ENCODE measurements at places on chromosomes 16 and 17.

DNA sequence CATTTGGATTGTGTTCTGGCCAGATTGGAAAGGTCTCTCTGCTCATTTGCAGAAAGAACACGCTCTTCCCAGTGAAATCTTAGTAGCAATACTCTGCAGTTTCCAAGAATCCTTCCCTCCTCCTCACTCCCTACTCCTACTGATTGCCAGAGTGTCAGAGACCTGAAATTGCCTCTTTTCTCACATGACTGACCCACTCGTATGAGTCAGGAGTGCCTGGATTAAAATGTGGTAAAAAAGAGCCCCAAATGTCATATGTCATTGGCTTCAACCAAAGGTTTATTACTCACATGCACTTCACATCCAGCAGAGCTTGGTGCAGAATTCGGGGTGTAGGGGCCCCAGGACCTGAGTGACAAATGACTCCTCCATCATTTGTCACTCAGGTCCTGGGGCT is 39.7 kb upstream of the IRX3 start:
- H3K27me3 ChIP-seq: peaks cover 10% of the 10 kb centered on the region
- no peak for DNase-seq
- H3K4me3 ChIP-seq: no peak overlapping the region

- no peak overlapping the region for H3K4me3 ChIP-seq
- H3K36me3 ChIP-seq: no peaks in the 10 kb centered on the region
- no peak for DNase-seq
- H3K27me3 ChIP-seq: no peaks in the 10 kb centered on the region
Measured at GRCh38 chr16:31229501-31229900, 12.6 kb upstream of the PYDC1 start.

DNA sequence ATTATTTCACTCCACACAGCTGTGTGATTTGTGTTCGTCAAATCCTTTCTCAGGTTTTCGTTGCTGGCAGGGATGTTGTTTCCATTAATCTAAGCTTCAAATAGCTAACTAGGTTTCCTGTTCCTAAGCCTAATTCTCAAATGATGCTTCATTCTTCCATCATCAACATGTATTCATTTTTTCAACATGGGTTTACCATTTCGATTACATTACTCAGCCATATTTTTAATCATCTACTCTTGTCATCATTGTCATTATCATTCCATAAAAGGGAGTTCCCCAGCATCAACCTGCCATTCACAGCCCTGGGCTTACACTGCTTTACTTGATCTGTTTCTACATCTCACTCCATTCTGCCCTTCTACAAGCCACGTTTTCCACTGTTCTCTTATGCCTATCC is 33.3 kb upstream of the ANKFN1 start:
- no peaks in the 10 kb centered on the region for H3K27me3 ChIP-seq
- no peak overlapping the region for H3K4me3 ChIP-seq

DNA sequence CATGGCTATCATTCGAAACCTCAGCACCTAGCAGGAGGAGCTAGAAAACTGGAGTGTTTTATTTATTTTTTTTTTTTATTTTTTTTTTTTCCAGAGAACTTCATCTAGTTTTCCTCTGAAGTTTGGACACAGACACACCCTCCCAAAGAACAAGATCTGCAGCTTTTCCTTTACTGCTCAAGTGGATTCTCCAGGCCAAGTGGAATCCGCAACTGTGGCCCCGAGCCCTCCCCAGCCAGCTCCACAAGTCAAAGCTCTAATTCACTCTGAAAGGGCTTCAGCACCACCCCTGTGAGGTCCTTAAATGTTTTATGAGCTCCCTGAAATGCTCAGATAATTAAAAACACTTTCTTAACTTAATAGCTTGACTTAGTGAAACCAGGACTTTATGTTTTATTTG is 332.1 kb upstream of the DYNLRB2 start:
- no peak overlapping the region for H3K4me3 ChIP-seq
- peaks cover 31% of the 10 kb centered on the region for H3K27me3 ChIP-seq
- H3K4me1 ChIP-seq: no peaks in the 10 kb centered on the region
- no peak overlapping the region for H3K27ac ChIP-seq

DNA sequence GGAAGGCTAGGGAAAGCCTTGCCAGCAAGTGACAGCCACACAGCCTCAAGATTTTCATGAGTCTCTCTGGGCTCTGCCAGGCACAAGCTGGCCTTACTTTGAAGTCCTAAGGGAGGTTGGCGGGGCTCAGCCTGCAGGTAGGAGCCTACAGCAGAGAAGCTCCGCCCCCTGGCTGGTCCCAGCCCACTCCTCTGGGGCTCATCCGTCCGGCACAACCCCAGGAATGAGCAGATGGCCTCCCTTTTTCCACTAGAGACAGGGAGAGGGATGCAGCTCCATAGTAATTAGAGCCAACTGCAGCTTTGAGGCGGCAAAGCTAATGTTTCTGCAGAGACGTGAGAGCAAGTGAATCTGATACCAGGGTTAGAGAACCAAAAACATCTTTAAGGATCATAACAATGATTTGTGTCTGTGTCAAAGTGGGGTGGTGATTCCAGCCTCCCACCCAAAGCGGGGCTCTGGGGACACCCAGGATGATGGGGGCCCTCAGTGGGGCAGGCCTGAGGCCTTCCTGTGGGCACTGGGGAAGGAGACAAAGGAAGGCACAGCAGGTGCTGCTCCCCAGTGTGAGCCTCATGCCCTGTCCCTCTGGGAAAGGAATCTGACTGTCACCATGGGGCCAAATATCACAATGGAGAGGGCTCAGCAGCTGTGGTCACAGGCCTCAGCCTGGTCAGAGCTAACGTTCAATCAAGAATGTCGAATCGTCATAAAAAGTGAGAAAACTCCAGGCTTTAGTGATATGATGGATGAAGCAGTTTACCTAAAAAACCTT is 61.5 kb downstream of the RBFOX3 start:
- no peak overlapping the region for H3K27ac ChIP-seq
- no peak for DNase-seq
- no peaks in the 10 kb centered on the region for H3K4me1 ChIP-seq
- H3K4me3 ChIP-seq: no peak overlapping the region
- H3K36me3 ChIP-seq: no peaks in the 10 kb centered on the region

DNA sequence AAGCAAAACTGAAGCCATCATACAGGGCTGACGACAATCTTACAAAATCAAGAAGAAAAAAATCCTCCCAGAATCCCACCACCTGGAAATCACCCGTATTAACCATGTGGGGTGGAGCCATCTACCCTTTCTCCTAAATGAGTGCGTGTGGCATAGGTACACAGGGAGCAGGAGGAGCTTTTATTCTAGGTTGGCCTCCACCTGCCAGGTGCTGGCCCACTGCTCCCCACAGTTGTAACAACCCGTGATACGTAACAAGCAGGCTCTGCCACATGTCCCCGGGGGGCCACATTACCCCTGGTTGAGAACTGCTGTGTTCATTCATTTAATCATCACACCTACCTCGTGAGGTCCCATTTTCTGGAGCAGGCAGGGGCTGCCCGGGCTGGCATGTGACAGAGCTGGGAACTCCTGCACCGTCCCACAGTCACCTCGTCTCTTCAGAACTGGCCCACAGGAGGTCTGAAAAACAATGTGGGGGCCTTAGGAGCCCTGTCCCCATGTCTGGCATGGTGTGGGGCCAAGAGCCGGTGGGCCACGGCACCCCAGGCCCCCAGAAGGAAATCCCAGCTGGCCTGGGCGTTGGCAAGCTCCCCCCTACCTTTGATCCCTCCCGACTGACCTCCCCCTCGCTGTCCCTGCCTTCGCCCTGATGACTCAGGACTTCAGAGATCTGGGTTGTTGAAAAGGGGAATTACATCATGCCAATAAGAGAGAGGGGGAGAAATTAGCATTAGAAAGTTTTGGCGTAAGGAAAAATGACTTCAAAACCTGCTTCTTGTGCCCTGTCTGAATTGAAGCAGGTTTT is 12.9 kb downstream of the CMIP start:
- peak overlapping the region; percentile 17 for H3K27ac ChIP-seq
- no peaks in the 10 kb centered on the region for H3K27me3 ChIP-seq
- DNase-seq: no peak
- H3K36me3 ChIP-seq: peaks cover 10% of the 10 kb centered on the region
